Globus pallidus (tissue), 1 donor: ENCODE measurements at places on chromosomes 3 and 15.

- DNase-seq: no peak
Measured at GRCh38 chr3:117814975-117815374, 1105.4 kb downstream of the TUSC7 start.

DNA sequence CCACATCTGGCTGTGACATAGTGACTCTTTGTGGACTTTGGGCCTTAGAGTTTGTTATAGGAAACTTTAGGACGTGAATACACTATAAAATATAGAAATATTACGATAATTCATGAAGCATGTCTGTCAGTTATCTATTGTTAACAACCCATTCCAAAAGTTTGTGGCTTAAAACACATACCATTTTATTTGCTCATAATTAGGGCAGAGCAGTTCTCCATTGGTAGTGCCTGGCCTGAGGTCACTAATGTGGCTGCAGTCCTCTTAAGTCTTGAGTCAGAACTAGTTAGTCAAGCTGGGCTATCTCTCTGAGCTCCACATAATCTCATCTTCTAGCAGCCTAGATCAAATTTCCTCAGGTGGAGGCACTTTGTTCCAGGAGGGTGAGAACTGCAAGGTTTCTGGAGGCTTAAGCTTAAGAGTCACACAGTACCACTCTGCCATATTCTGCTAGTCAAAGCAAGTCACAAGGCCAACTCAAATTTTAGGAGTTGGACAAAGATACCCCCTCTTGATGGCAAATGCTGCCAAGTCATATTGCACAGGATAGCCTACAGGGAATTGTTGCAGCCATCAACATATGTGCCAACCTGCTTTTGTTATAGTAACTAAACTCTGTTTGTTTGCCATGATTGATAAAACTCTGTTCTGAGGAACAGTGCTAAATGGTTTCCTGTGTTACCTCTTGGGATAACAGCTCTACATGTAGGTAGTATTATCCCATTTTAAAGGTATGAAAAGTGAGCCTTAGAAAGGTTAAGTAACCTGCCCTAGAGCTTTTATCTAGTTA, 8.7 kb downstream of the ATXN7 start:
- no peak for DNase-seq

DNA sequence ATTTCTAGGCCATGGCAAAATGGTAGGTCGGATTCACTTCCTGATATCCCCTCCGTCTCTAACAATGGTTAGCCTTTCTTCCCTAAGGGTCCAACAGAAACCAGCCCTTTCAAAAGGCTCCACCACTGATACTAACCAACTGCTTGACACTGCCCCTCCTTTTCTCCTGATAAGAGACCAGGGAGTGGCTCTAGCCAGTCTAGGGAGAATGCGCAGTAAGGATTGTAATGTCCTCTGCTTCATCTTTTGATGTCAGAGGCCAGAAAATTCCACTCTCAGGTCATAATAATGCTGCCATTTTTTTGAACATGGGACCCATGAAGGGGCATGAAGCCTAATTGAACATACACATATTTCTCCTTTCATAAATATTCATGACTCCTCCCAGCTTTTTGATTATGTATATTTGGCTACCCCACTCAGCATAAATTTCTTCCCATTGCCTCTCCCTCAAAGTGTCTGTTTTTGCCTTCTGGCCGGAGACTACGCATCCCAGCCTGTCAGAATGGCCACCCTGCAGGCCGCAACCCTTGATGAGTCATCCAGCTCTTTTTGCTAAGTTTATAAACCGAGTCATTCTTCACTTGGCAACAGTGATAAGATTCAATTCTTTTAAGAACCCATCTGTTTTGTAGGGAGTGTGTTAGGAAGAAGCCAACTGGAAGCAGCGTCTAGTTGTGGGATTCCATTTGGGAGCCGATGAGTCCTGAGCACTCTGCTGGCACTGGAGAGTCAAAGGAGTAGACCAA, 189.0 kb upstream of the MCTP2 start:
- DNase-seq: no peak

- no peak for DNase-seq
Measured at GRCh38 chr3:29695643-29696198, 414.9 kb downstream of the RBMS3 start.

DNA sequence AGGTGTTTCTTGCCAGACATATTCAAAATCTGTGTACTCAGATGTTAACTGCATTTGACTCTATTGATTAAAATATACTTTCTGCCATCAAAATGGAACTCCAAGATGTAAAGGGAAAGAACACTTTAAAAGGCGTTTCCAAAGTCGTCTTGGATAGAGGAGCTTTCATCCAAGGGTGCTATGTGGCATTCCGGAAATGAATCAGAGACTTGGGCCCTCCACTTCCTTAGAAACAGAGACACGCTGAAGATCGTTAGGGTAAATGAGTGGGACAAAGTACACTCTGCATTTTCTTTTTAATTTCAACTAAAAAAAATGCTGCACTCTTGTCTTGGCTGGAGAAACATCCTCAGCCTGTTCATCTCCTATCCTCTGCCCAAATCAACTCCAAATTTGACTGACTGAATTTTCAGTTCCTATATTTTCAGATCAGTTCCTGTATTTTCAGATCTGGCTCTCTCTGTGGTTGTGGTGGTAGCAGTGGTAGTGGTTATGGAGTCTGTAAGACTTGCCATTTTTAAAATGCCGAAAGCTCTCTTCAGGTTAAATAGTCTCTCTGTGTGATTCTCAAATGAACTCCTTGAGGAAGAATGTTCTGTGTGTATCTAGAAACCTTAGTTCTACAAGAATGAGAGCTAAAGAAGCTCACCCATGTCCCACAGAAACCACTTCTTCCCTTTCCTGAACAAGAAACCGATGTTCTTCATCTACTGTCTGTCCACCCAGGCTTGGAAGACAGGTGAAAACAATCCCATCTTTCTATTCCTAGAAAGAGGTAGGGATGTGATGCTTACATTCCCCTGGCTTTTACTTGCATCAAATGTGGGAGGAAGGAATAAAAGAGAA, 156.8 kb upstream of the ICE2 start:
- no peak for DNase-seq

GRCh38 chr3:5187920-5188418, 462 bp downstream of the EDEM1 start:
- no peak for DNase-seq

- DNase-seq: no peak
Measured at GRCh38 chr3:86743233-86743632, 247.7 kb downstream of the VGLL3 start.

DNA sequence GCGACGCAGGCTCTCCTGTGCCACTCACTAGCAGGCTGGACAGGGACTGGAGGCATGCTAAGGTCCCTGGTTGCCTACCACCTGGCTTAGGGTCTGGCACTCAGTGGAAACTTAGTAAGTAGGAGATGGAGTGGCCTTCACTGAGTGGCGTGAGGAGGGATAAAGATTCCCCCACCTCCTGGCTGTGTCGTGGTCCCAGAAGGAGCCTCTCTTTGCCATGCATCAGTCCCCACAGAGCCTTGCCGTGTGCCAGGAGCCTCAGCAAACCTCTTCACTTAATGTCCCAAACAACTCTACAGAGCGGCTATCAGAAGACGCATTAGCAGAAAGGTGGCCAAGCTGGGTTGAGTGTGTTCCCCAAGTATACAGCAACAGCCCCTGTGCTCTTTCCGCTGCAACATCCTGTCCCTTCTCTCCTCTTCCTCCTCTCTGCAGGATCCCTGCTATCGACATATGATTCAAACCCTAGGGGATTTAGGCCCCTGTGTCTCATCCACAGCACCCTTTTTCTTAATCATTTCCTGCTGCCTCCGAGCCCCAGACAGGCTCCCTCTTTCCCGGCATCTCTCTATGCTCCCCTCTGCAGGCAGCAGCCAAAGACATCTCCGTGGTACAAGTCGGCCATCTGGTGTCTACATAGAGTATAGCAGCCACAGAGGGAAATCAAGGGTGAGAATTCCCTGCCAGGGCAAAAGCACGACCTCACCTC, 66.7 kb downstream of the SLC6A1 start:
- peak; percentile 78 for DNase-seq

DNA sequence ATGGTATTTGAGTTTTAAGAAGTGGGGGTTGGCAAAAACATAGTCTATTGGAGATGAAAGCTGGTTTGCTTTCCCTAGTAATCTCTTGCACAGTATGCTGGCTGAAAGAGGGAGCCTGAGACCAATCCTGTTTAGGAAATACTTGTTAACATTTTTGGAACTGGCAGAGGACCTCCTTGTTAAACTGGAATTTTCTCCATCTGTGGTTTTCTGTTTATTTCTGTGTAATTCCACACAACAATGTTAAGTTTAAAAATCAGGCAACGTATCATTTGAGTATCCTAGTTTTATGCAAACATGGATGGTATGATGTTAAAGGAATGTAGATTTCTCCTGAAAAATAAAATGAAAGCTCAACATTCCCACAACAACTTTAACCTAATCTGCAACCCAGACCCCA, 536.0 kb upstream of the TBL1XR1 start:
- no peak for DNase-seq

DNA sequence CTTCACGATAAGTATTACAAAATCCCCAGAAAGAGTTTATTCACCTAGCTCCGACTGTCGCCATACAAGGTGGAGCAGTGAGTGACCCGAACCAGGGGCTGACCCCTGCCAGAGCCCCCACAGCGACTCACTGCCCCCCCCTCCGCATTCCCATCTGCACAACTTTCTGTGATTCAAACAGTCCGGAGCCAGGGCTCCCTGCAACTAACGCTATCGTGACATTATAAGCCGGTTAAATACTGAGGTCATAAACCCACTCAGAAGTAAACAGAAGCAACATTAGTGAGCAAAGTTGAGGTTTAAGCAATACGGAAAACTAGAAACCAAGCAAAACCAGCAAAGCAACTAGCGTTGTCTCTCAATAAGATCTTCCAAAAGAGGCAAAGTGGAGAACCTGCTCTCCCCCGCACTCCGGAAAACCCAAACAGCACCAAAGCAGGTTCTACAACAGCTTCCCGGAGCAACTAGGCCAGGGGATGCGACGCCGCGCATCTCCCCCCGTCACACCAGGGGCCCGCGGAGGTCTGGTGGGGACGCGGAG, 642 bp downstream of the SCAP start:
- DNase-seq: peak; percentile 11

DNA sequence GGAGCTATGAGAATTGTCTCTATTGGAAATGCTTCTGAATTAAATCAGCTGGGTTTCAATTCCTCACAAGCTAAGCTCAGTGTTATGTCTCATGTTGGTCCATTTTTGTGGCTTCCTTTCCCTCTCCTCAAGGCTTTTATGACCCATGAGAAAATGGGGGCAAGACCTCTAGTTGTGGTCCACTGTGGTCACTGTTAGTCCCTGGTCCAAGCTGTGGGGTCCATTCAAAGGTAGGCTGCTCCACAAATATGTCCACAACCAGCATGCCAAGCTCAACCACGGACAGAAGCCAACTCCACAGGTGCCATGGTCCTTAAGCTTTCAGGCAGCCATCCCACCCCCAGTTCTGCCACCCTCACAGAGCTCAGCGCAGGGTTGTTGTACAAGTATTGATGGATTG, 14.9 kb upstream of the TPM1 start:
- DNase-seq: no peak

DNA sequence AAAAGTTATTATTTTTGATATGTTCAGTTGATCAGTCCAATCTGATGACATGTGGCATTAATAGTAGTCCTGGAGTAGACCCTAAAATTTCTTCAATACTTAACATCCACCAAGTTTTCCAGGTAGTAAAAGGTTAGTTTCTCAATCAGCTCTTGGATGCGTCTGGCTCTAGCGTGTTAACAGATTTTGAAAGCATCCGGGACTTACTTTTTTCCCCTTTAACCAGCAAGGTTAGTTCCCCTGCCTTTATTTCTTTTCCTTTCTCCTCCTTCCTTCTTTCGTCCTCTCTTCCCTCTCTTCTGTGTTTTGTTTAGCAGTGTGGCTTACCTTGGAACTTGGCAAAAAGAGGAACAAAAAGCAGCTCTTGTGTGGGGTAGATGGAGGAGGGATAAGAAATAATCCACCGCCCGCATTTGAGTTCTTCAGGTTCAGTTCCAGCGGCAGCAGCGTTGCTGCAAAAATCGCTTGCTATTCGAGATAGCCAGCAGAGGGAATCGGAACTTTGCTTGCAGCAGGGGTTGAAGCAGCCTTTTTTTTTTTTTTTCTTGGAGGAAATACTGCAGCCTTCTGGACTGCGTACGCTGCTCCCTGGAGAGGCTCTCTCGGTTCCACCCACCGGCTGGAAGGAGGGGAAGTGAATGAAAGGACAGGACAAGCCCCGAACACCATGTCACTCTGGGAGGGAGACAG, at the start of gene RBMS3:
Gene RBMS3 (plus strand): TSS at position 668 of the 690 bp plus-strand sequence.
- DNase-seq: peak; percentile 72

DNA sequence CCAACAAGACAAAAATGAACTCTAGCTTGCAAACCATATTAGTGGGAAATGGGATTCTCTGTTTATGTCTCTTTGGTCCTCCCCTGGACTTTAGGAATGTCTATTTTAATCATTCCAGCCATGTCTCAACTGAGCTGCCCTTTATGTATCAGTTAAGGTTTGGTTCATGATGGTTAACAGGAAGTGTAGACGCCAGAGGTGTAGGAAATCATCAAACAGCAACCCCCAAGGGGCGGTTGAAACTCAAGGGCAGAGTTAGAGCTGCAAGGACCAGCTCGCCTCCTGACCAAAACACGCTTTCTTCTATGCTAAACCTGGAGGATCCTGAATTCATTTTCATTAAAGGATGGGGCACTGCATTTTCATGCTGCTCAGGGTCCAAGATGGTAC, 53.7 kb upstream of the HEG1 start:
- DNase-seq: no peak

- no peak for DNase-seq
Measured at GRCh38 chr3:151315136-151315535, 1.5 kb downstream of the GPR87 start.

GRCh38 chr3:144229330-144229729, 257.7 kb downstream of the DIPK2A start:
- no peak for DNase-seq

DNA sequence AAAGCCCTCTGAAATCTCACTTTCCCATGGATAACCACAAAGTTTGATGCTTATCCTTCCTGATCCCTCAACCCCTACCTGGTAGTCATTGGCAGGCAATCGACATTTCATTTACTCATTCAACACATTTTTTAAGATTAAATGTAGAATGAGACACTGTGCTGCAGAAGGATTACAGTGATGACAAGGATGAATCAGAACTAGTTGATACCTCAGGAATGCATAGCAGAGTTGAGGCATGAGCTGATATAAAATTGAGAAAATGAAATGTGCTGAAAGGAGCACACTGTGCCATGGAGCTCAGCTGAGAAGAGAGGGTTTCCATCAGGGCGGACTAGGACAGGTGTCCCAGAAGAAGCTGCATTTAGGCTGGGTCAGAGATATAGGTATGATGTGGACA, 48.9 kb upstream of the ACTL6A start:
- DNase-seq: no peak

- DNase-seq: no peak
Measured at GRCh38 chr15:48802257-48802656, 8.6 kb downstream of the CEP152 start.
